HT1080 (cell line): ENCODE measurements at places on chromosomes 2 and 18. TPM values are rescaled to one million over a fixed set of nuclear protein-coding genes. Genes with fewer than 3 reads are reported as not detected.

Gene PKDCC
- total RNA-seq, result 5.4 and 11.4 TPM in 2 replicates

Gene COL6A3
- total RNA-seq, result 251 and 254 TPM in 2 replicates

Gene FAM124B
- total RNA-seq, result not detected in 2 replicates

Gene CHPF
- 126 and 132 TPM in 2 replicates for total RNA-seq

Gene HOXD8
- total RNA-seq, result 8.9 and 9.5 TPM in 2 replicates

Gene TXNL4A
- 163 and 170 TPM in 2 replicates for total RNA-seq

Gene UPP2
- not detected in 2 replicates for total RNA-seq
